Natural killer cell (primary cell): ENCODE measurements at places on chromosomes 4 and X. TPM values are rescaled to one million over a fixed set of nuclear protein-coding genes. Genes with fewer than 3 reads are reported as not detected.

- DNase-seq: no peak
Measured at GRCh38 chr4:39730072-39730471, 32.1 kb downstream of the UBE2K start.

GRCh38 chrX:103573202-103573601 lies 12.1 kb upstream of the TCEAL4 start:
- no peak for DNase-seq

DNA sequence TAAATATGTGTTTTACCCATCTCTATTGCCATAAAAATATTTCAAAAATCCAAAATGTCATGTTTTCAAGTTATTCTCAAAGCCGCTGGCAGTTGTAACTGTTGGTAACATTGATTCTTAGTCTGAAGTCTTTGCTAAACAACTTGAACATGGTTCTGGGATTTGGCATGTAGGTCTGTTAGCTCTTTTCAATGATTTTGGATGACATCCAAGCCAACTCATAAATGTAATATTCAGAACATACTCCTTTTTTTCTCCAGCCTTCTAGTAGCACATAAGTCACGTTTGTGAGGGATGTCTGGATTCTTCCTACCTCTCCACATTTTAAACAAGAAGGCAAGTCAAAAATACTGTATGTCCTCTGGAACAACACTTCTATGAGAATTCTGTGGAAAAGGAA lies 305.3 kb downstream of the PRR32 start:
- no peak for DNase-seq

Gene BEX3
- 1.7 TPM for total RNA-seq

Gene TCEAL1
- total RNA-seq: 7.1 TPM
